Activated CD4-positive, alpha-beta T cell treated with anti-CD3 and anti-CD28 coated beads for 36 hours (primary cell): ENCODE measurements at places on chromosomes 5 and 9.
A peak's percentile ranks its signal among the peaks of the same experiment; 100 is the strongest.

DNA sequence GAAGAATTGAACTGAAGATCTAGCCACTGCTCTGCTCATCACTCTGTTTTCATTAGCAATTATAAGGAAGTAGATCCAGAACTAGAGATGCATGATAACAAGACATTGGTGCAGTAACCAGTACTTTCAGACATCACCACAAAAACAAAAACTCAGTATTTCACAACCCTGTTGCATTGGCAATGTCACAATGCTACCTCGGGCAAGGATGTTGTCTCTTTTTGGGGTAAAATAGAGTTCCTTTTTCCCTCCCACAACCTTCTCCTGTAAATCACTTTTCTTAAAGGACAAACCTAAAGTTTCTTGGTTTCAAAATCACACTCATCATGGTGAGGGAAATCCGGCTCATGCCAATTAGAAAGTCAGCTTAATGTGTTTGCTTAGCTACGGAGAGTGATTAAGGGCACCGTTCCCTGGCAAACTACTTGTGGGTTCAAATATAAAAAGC is 420.1 kb upstream of the MEF2C start:
- no peak for DNase-seq

- no peak for DNase-seq
These were observed 151.9 kb downstream of the INSYN2B start for GRCh38 chr5:169828385-169828784.

GRCh38 chr5:87307796-87308423 is 40.2 kb downstream of the RASA1 start:
- DNase-seq = no peak

GRCh38 chr5:108084105-108084504 is 297.8 kb downstream of the FBXL17 start:
- DNase-seq = no peak

GRCh38 chr9:128094166-128094949 is 26.3 kb downstream of the SLC25A25 start:
- DNase-seq = peak; percentile 93

DNA sequence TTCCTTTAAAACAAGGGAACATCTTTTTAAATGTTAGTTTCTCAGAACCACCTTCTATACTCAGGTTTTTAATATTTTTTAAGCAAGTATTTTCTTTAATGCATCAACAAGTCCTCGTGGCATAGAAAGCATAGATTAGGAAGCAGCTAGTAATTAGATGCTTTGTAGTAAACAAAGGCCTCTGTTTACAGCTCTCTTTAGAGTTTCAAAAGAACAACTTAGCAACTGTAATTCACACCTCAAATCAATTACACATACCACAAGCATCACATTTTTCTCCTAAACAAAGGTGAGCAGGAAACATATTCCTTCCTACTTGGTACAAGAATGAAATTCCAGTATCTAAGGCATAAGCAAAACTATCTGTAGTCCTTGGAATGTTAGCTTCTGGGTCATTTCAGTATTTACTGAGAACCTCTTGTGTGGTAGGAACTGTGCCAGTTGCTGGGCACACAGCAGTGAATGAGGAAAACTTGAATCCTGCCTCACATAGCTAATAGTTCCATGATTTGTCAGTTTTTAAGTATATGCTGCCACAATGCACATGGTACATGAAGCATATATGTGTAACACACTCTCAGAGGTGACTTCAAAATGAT is 249.1 kb downstream of the CEMIP2 start:
- DNase-seq = no peak

GRCh38 chr5:62431735-62432620 is 19.4 kb downstream of the IPO11 start:
- no peak for DNase-seq

DNA sequence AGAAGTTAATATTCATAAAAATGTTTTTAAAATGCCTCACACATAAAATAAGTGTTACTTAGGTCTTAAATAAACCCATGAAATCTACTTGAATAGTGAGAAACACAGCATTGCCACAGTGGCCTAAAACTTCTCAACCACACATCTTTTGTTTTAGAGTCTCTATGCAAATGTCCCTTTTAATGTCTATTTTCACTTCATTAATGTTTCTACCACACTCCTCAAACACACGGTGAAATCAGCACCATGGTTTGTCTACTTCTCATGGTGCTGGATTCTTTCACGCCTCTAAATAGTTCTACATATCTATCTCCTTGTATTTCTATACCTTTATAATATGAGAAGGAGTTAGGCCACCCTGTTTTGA is 111.2 kb downstream of the EDIL3 start:
- no peak for DNase-seq

DNA sequence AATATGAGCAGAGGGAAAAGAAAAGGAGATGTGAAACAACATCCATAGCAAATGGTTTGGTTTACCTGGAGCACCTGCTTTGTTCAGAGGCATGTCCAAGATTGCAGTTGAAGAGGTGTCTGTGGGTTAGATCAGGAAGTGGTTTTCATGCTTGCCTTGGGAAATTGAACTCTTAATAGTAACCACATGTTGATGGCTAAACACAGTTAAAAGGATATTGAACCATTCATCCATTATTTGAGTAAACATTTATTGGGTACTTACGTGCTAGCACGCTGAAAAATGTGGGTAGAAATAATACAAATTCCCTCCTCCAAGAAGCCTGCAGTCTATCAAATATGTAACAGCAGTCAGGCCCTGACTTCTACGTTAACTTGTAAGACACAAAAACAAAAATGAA is 235.7 kb upstream of the TNC start:
- DNase-seq = no peak

GRCh38 chr9:87581513-87581912 is 83.8 kb downstream of the DAPK1 start:
- DNase-seq = no peak

GRCh38 chr5:123673107-123673506 is 161.1 kb downstream of the CSNK1G3 start:
- DNase-seq = no peak
